ENCODE measurements at places on chromosomes 3 and 15.

DNA sequence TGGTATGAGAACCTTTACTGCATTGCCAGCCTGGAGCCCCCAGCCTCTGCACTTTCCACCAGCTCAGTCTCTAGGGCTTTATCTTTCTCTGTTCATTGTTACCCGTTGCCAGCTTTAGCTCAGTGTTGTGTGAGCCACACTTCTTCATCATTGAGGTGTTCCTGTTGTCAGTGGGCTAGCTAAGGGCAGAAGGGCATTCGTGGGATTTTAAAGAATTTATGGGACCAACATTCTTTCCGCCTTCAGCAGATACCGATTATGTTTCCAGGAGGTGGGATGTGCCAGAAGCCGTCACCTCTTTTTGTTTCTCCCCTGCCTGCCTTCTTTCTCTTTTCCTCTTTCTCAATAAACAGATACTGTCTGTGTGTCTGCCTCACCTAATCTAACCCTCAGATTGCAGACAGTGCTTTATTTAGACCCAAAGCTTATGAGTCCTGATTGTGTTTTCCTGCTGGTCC lies 64.5 kb downstream of the PGPEP1L start:
- DNase-seq, result no peak

- DNase-seq, result no peak
These were observed 43.5 kb downstream of the ABHD2 start for GRCh38 chr15:89131731-89132130.

- no peak for DNase-seq
These were observed 41.3 kb upstream of the GCNT3 start for GRCh38 chr15:59570315-59570714.

GRCh38 chr3:57966829-57967228 lies 41.4 kb upstream of the FLNB start:
- no peak for DNase-seq

GRCh38 chr15:54681584-54681983 lies 515.2 kb downstream of the RSL24D1 start:
- DNase-seq, result no peak

DNA sequence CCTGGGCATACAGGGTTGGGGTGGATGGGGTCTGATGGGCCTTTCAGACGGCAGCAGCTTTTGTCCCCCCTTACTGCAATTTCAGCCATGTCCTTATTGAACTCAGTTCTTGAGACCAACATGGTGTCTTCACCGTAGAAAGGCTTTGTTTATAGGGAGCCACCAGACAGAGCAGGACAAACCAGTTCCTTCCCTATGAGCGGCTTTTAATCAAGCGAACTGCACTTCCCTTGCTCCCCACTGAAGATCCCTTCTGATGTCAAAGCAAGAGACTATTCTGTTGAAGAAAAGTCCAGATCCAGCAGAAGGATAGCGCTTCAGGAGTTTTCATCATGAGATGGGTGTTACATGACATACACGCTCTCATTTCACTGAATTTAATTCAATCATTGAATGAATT lies 100.4 kb downstream of the CD47 start:
- no peak for DNase-seq

DNA sequence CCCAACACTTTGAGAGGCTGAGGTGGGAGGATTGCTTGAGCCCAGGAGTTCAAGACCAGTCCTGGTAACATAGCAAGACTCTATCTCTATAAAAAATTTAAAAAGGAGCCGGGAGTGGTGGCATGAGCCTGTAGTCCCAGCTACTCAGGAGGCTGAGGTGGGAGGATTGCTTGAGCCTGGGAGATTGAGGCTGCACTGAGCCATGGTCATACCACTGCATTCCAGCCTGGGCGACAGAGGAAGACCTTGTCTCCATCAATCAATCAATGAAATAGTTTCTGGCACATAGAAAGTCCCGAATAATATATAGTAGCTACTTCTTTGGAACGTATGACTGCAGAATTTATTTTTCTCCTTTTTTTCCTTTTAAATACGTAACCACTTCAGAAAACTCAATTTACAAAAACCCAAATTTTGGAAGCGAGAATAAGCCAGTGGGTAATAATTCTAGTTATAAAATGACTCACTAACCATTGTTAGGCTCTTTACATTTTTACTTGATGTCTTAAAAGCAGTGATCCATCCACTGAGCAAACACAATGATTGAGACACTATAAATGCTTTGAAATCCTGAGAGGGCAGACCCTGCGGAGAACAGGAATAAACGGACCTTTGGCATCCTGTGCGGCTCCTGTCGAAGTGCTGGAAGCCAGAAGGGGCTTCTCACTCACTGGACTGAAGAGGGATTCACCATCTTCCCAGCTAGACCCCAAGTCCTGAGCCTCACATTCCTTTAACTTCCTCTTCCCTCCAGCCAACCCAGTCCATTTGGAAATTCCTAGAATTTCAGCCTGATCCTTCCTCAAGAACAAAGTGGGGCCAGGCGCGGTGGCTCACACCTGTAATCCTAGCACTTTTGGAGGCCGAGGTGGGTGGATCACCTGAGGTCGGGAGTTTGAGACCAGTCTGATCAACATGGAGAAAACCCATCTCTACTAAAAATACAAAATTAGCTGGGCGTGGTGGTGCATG lies 68.4 kb upstream of the MFGE8 start:
- no peak for DNase-seq

DNA sequence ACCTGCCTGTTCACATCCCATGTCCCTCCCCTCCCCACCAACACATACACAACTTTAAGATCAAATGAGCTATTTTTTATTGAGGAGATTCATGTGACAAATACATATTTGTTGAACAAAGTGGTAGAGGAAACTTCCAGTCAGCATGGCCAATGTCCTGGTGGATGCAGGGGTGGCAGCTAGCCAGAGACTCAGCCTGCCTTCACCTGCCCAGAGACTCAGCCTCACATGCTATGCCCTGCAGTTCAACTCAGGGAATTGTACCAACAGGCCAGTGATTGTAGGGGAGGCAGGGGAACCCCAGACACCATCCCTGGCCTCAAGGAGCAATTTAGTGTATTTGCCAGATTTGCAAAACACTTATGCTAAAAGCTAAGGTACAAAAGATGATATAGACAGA lies 136.6 kb downstream of the OPA1 start:
- DNase-seq, result no peak

DNA sequence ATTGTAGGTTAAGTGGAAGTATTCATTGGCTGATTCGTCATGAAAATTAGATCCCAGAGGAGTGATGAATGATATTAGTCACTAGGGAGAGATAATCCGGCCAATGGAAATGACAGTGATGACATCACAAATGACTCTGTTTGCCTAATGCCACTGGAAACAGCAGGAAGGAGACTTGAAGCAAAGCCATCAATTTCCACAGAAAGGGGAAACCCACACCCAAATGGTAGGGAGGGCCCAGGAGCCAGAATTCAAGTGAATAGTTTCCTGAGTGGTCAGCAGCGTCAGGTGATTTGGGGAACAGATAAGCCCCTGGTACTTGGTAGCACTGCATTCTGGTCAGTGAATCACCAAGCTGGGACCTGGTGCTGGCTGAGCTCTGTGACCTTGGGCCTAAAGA lies 3.3 kb upstream of the ADAMTS9 start:
- peak; percentile 27 for DNase-seq

GRCh38 chr15:59548501-59549226 lies 62.9 kb upstream of the GCNT3 start:
- no peak for DNase-seq

Measured in LHCN-M2 (cell line).